ENCODE measurements at places on chromosomes 7 and 10.

GRCh38 chr10:110993024-110993693 lies 73.8 kb downstream of the SHOC2 start:
- no peak for DNase-seq

- DNase-seq = no peak
Observed at GRCh38 chr7:123819001-123819400, 26.0 kb upstream of the HYAL4 start.

GRCh38 chr7:134545380-134545779 lies 3.5 kb upstream of the AKR1B15 start:
- no peak for DNase-seq

GRCh38 chr7:108311446-108312168 lies 144.6 kb downstream of the NRCAM start:
- no peak for DNase-seq

GRCh38 chr7:140260352-140261104 lies 83.7 kb upstream of the KDM7A start:
- DNase-seq = peak; percentile 26

DNA sequence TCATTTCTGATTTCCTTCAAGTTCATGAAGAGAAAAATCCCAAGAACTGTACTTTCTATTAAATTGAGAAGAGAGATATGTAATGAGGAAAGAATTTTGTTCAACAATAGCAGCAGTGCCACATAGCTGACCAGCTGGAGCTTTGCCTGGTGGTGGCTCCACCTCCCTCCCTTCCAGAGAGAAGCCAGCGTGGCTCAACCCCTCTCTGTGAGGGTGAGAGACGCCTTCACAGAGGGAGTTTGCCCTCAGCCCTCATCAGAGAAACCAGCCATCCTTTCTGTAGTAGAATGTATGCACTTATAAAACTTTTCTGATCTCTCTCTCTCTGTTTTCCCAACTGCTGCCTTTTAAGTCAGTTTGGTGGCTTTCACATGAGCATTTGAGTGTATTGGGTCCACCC lies 20.5 kb upstream of the COL1A2 start:
- peak; percentile 36 for DNase-seq

GRCh38 chr10:85032981-85033380 lies 704.6 kb downstream of the CCSER2 start:
- no peak for DNase-seq
